Epithelial cell of prostate (primary cell): ENCODE measurements at places on chromosomes 1 and 21.

GRCh38 chr21:32181457-32181856 is 97.4 kb downstream of the MIS18A start:
- no peak for DNase-seq

DNA sequence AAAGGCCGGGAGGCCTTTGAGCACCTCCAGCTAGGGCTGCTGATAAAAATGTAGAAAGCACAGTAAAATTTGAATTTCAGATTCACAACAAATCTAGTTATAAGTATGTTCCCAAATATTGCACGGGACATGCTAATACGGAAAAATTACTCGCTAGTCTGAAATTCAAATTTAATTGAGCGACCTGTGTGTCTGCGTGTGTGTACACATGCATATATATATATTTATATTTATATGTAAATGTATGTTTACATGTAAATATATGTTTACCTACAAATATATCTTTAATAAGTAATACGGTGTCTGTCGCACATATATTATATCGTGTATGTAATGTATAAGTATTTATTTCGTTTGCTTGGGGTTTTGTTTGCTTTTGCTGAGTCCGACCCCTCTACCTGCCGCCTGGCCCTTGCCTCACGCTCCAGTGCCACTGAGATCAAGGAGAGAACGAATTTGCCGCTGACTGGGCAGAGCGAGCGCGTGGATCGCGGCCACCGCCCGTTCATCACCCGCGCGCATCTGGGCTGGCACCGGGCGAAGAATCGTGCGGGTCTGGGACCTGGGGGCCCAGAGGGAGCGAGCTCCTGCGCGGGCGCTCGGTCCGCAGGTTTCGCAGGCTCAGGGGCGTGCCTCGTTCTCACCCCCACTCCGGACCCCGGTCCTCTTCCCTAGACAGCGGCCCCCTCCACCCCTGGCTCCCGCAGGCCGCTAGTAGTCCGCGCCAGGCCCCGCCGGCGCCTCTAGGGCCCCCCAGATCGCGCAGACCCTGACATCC is 534 bp upstream of the WRAP73 start:
- no peak for DNase-seq

DNA sequence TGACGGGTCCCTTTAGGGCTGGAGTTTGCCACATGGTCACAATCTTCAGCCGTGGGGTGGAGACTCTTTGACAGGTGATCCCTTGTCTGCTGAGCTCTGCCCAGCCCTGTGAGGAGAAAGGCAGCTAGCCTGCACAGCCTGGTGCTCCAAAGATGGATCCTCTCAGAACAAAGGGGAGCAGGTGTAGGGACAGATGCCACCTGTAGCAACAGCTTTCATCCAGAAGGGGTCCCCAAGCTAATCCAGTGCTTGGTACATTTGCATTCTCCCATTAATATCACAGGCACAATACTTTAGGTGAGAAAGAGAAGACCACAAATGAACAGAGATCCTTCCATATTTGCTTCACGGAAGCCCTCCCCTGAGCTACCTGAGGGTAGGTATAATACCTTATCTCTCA is 93.2 kb downstream of the CCDC185 start:
- DNase-seq, result no peak

GRCh38 chr1:71039661-71040262 is 7.9 kb downstream of the PTGER3 start:
- DNase-seq, result no peak

- no peak for DNase-seq
These were observed 2.8 kb upstream of the TEX35 start for GRCh38 chr1:178510155-178510554.

- DNase-seq, result no peak
These were observed 71.0 kb downstream of the CD2 start for GRCh38 chr1:116825207-116825719.

DNA sequence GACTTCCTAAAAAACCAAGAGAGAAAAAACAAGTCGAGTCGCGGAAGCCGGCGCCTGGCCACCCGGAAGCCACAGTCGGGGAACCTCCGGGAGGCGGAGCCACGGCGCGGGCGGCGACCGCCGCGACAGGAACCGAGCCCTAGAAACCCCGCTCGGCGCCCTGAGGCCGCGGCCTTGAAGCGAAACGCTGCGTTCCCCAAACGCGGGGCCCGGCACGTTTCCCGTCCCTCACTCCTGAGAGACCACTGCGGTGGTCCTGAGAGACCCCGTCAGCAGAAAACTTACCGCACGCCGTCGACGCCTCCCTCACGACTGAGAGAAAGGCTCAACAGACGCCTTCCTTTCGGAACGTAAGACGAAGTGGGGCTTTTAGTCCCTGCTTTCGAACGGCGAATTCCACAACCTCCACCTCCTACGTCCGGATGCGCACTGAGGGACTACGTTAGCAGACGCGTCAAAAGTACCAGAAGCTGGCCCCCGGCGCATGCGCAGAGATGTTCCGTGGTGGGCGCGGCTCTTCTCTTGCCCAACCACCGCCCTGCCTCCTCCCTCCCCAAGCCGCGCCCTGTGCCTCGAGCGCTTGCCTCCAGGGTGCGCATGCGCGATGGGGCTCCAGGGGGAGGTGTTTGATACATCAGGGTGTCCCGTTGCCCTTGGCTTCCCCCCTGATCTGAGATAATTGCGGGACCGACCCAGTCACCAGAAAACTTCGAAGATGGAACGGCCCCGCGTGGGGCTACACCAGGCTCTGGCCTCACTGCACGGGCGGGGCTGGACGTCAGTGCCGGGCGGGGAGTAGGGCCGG is at the start of gene RSRP1:
Gene RSRP1, minus strand, starts transcription at position 431 of the 805 bp plus-strand sequence. CDS start 491 bp downstream, outside the sequence.
- DNase-seq, result peak; percentile 81

- no peak for DNase-seq
These were observed 44.5 kb downstream of the TRIM33 start for GRCh38 chr1:114466334-114467014.

DNA sequence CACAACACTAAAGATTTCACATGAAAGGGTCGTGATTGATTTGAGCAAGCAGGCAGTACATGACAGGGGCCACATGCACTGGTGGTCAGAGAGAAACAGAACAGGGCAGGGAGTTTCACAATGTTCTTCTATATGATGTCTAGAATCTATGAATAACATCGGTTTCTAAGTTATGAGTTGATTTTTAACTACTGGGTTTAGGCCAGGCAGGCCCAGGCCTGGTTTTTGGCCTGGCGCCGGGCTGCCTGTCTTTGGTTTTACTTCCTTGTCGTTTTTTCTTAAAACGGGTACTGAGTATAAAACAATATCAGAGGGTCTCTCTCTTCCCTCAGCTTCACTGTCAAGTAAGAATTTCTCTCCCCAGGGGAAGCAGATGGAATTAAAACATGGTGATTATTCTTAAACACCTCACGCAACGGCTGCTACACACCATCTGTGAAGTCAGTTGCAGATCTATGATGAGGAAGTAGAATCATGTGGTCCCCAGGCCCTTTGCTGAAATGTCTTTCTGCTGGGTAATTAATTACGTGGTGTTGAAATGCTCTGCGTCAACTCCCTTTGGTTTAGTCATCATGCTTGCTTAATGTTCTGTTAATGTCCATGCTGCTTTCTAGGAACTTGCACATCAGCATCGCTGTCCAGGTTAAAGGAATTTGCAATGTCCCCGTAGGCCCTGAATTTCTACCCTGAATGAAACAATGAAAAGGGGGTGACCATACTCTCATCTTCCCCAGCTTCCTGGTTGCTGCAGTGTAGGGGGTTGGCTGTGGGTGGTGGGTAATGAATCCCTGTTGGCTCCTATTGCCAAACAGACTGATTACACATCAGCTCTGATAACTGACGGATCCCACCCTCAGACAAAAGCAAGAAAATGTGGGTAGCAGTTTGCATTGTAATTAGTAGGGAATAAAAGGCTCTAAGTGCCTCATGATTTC is 70.3 kb downstream of the SERINC2 start:
- DNase-seq, result peak; percentile 93

DNA sequence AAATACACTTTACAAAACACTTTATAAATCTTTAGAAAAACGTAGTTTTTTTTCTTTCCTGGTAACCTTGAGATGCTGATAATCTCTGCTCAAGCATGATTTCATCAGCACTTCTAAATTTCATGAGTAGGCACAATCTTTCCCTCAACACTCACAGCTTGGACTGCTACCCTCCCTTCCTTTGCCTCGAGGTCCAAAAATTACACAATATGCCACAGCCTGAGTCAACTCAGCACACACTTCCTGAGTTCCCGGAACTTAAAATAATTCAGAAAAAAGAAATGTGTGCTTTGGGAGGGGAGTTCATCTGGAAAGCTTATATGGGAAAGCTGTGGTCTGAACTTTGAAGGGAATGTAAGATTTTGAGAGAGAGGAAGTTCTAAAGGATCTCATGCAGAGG is 5.9 kb downstream of the CLCA2 start:
- DNase-seq, result peak; percentile 73

DNA sequence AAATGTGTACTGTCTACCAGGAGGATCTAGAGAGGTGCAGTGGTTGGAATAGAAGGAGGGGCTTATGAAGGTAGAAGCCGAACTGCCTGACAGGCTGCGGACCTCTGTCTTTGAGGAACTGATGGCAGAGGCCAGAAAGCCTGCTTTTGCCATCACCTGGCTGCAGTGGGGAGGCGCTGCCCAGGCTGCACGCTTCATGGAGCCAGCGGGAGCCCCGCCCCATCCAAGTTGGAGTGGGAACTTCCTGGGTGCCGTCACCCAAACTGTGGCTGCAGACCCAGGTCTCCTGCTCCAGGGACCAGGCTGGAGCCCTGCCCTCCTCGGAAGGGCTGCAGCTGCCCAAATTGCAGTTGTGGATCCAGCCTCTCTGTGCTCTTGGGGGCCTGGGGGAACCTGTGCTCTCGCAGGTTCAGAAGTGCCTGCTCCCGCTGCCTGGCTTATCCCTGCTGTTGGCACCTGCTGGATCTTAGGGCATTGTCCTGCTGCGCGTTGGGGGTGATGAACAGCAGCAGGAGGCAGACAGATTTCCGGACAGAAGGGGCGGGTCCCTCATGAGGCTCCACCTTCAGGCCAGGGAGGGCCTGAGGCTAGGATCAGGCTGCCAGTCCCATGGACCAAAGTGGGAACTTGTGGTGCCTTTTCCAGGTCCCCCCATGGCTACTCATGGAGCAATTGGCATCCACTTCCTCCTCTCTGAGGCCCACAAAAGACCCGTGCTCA is 118.0 kb upstream of the PLPPR4 start:
- DNase-seq, result no peak

- DNase-seq, result no peak
These were observed 22.4 kb upstream of the KCNA2 start for GRCh38 chr1:110628323-110629105.

DNA sequence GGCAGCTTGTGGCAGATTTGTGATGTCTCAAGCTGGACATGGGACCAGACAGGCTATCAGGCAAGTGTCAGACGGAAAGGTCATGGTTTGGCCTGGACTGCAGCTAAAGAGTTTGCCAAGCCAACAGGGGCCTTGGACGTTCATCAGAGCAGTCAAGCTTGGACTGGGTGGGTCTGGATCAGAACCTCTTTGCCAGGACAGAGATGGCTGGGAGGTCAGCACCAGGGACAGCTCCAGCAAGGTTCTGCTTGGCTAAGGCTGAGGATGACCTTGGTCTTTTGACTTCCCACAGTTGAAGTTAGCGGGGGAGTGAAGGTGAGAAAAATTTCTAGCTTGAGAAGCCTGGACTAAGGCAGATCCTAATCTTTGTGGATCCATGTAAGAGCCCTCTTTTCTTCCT is 68.1 kb downstream of the GRIK3 start:
- DNase-seq, result no peak

DNA sequence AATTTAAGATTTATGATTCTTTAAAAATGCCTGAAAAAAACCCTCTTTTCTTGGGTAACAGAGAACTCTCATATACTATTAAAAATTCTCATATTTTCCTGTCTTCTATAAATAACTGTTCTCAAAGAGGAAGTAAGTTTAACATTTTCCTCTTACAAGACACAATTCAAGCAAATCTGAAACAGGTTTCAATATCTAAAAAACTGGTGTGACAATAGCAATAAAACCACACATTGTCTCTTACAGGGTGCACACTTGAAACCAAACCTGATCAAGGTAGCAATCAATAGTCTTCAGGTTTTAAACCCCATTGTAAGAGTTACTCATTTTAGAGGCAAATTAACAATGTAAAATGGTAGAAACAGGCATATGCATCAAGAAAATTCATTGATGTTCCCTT is 28.0 kb downstream of the FUBP1 start:
- no peak for DNase-seq

GRCh38 chr1:51519865-51520699 is 1.0 kb upstream of the EPS15 start:
- no peak for DNase-seq

GRCh38 chr1:228317891-228318810 is 88.5 kb downstream of the TRIM11 start:
- DNase-seq, result no peak

DNA sequence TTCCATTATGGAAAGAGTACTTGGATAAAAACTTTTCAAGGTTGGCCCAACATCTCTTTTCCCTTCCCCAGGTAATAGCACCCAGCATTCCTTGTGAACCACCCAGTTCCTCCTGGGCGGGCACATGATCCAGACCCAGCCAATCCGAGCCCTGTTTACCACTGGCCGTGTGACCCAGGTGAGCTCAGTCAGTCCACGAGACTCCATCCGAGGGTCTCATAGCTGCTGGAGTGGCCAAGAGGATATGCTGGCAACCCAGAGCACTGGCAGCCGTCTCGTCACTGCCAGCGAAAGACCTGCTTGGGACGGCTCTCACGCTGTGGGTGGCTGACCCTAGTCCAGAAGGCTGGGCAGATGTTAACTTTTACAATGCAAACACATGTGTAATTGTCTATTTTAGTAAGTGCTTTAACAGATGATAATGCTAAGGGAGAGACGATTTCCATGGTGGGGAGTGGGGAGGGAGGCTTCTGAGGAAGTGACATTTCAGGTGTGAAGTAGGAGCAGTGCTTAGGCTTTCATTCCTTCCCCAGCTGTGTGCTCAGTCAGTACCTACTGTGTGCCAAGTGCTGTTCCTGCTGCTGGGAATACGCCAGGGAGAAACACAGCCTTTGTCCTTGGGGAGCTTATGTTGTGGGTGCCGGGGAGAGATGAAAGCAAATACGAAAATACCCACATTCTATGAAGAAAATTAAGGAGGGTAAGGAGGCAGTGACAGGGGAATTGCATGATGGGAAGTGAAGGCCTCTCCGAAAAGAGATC is 24.5 kb downstream of the PARK7 start:
- DNase-seq, result no peak

- no peak for DNase-seq
These were observed 7.2 kb downstream of the SNX7 start for GRCh38 chr1:98668733-98669132.

- DNase-seq, result no peak
These were observed 1079.1 kb downstream of the ADGRL2 start for GRCh38 chr1:82879701-82880305.

DNA sequence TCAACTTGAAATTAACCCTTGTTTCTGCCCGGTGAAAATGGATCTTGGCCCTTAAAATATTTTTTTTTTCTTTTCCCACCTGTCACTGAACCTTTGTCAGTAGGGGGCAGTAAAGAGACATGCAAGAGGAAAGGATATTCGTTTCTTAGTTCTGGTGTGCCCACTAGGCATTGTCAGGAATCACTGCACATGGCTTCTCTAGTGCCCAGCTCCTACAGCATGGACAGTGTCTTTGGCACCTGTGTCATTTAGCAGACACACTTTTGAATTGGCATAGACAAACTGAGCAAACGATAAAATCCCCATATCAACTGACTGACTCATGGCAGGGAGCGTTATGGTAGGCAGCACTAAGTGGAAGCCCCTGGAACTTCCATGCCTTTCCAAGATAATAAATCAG is 1048.1 kb downstream of the BRINP3 start:
- DNase-seq, result peak; percentile 14

GRCh38 chr1:240652961-240653409 is 41.0 kb upstream of the GREM2 start:
- no peak for DNase-seq

- no peak for DNase-seq
These were observed 37.2 kb downstream of the MRAP start for GRCh38 chr21:32335601-32336575.
